ENCODE measurements at places on chromosomes 3 and 15.

DNA sequence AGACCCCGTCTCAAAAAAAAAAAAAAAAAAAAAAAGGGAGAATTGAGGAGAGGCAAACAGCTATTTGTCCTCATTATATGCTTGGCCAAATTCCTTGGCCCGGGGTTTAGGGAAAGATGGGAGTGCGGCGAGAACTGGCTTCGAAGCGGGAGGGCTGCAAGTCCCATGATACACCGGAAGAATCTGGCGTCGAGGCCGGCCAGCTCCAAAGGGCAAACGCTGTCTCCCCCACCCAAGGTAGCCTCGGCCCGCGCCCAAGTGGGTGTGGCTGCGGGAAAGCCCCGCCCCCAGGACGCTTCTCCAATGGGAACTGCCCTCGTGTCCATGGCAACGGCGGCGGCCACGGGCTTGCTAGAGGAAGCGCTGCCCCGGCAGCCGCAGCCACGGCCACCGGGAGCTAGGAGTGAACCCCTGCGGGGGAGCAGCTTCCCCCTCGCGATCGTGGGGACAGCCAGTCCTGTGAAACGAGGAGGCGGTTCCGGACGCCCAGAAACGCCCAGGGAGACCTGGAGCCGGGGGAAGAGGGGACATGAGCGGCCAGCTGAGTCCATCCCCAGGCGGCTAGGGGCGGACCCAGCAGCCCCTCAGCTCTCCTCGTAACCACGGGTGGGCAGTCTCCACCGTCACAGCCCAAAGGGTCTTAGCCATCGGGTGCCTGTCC is at the start of gene TTLL13:
Gene TTLL13 (plus strand): TSS at position 354 of the 661 bp plus-strand sequence. CDS start 1,075 bp downstream, outside the sequence.
- H3K27me3 ChIP-seq = no peaks in the 10 kb centered on the region
- H3K36me3 ChIP-seq = no peaks in the 10 kb centered on the region
- peaks cover 10% of the 10 kb centered on the region for H3K4me1 ChIP-seq
- no peak for DNase-seq
- H3K27ac ChIP-seq = peak within 1 kb of the TSS; percentile 68

DNA sequence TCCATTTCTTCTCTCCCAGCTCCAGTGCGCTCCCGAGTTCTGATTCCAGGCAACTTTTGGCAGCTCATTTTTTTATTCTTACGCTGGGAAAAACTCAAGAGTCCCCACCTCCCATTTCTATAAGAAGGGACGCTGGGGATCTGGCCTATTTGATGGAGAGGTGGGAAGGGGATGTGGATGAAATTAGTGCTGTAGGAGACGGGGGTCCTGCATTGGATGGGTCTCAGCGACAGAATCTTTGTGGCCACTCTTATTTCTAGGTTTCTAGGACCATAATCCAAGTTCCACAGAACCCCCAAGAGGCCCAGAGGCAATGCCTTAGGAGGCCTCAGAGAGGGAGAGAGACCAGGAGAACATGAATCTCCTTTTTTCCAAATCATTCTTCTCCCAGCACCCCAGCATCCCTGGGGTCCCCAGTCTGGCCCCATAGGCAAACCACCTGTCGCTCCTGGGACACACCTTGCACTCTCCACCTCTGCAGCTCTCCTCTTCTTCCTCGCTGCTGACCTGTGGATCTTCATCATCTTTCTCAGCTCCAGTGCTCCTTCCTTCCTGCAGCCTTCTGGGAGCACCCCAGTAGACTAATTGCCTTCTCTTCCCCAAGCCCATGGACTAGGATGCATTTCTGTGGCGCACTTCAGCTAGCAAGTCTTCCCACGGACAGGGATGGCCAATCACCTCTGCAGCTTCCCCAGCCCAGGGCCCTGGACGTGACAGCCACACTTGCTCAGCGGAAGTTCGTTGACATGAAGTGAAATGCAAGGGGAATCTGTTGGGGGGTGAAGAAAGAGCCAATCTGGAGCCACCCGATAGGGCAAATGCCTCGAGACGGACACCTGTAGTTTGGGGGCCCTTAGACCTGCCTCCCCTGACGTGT is 100.1 kb upstream of the ALDH1A3 start:
- no peaks in the 10 kb centered on the region for H3K36me3 ChIP-seq
- no peaks in the 10 kb centered on the region for H3K27me3 ChIP-seq
- H3K27ac ChIP-seq = no peak overlapping the region
- DNase-seq = no peak

DNA sequence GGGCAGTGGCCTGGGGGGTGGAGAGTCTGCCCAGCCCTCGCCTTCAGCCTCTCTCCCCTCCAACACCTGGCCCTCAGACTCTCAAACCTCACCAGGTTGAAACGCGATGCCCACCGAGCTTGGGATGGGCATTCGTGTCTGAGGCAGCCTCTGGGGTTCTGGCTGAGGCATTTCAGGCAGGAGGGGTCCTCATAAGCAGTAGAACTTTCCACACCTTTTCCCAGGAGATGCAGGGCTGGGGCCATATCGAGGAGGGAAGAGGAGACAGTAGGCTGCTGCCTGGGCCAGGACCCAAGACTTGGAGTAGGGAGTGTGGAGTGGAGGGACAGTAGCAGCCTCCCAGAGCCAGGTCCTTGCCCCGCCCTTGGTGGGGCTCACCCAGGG is 24.6 kb downstream of the ACAA1 start:
- no peak overlapping the region for H3K4me3 ChIP-seq
- no peaks in the 10 kb centered on the region for H3K36me3 ChIP-seq
- DNase-seq = no peak
- no peaks in the 10 kb centered on the region for H3K27me3 ChIP-seq

- no peak overlapping the region for H3K27ac ChIP-seq
- no peaks in the 10 kb centered on the region for H3K36me3 ChIP-seq
- no peak for DNase-seq
Observed at GRCh38 chr3:40617084-40617483, 92.3 kb downstream of the ZNF621 start.

GRCh38 chr15:42146551-42147430 is 9.6 kb downstream of the PLA2G4F start:
- H3K27me3 ChIP-seq = no peaks in the 10 kb centered on the region
- no peak overlapping the region for H3K27ac ChIP-seq
- H3K36me3 ChIP-seq = no peaks in the 10 kb centered on the region
- no peaks in the 10 kb centered on the region for H3K4me1 ChIP-seq
